ENCODE measurements at places on chromosomes 4 and X. TPM values are rescaled to one million over a fixed set of nuclear protein-coding genes. Genes with fewer than 3 reads are reported as not detected.
A peak's percentile ranks its signal among the peaks of the same experiment; 100 is the strongest.

PAGE1 gene
- total RNA-seq: not detected

GRCh38 chrX:44036336-44036735 lies 63.1 kb upstream of the NDP start:
- no peaks in the 10 kb centered on the region for H3K36me3 ChIP-seq
- H3K27me3 ChIP-seq: no peaks in the 10 kb centered on the region
- no peak for DNase-seq

ASB5 gene
- not detected for total RNA-seq

DNA sequence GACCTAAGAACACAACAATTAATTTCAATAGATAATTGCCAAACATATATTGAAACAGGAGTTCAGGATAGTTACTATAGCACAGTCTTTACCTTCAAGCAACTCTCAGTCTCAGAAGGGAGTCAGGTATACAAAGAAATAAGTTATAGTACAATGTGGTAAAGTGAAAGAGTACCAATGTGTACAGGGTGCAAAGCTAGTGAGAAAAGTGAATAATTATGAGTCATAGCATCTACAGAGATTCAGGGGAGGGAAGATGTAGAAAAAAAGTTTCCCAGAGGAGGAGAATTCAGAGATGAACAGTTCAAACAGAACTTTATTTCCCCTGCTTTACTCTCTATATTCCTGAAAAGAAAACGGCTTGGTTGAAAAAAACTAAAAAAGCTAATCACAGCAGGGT lies 22.7 kb upstream of the DKK2 start:
- no peaks in the 10 kb centered on the region for H3K4me1 ChIP-seq
- H3K27ac ChIP-seq: no peak overlapping the region
- no peak overlapping the region for H3K4me3 ChIP-seq
- no peaks in the 10 kb centered on the region for H3K27me3 ChIP-seq
- DNase-seq: no peak
- no peaks in the 10 kb centered on the region for H3K36me3 ChIP-seq

YY2 gene
- 2.2 TPM for total RNA-seq

DNA sequence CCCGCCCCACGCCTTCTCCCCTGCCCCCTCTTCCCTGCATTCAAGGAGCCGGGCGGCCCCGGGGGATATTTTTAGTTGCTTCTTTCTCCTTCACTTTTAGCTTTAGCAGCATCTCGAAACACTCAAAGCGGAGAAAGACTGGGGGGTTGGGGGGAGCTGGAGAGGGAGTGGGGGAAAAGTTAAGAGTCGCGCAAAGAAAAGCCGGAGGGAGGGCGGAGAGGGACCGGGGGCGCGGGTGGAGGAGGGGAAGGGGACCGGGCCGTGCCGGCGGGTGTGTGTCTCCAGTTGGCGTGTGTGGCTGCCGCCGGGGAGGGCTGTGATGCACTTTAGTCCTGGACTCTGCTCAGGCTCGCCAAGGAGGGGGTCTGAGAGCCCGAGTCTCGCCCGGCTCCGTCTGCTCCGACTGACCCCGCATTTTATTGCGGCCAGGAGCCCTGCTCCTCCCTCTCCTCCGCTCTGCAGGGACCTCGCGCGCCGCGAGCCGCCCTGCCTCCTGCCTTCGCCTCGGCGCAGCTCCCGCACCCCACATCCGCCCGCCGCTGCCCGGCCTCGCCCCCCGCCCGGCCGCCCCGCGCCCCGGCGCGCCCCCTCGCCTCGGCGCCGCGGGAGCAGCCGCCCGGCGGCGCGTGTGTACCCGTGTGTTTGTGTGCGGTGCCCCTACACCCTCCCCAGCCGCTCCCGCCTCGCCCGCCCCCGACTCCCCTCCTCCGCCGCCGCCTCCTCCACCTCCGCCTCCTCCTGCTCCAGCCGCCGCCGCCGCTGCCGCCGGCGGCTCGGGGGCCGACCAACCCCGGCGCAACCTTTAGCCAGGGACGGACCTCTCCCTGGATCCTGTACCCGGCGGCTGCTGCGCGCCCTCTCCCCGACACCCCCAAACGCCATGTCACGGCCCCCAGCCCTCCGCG lies 1.4 kb downstream of the ZNF827 start:
- H3K36me3 ChIP-seq: no peaks in the 10 kb centered on the region
- H3K27me3 ChIP-seq: no peaks in the 10 kb centered on the region
- H3K4me3 ChIP-seq: peak overlapping the region; percentile 100
- peak; percentile 86 for DNase-seq

- H3K4me3 ChIP-seq: no peak overlapping the region
- H3K4me1 ChIP-seq: no peaks in the 10 kb centered on the region
- DNase-seq: no peak
- no peaks in the 10 kb centered on the region for H3K36me3 ChIP-seq
- H3K27me3 ChIP-seq: no peaks in the 10 kb centered on the region
- H3K27ac ChIP-seq: no peak overlapping the region
Measured at GRCh38 chr4:55251342-55251741, 94.7 kb upstream of the SRD5A3 start.

GRCh38 chr4:127417885-127418535 lies 214.7 kb upstream of the INTU start:
- H3K27ac ChIP-seq: no peak overlapping the region
- H3K4me1 ChIP-seq: no peaks in the 10 kb centered on the region
- no peaks in the 10 kb centered on the region for H3K27me3 ChIP-seq
- no peaks in the 10 kb centered on the region for H3K36me3 ChIP-seq
- DNase-seq: no peak
- no peak overlapping the region for H3K4me3 ChIP-seq

DNA sequence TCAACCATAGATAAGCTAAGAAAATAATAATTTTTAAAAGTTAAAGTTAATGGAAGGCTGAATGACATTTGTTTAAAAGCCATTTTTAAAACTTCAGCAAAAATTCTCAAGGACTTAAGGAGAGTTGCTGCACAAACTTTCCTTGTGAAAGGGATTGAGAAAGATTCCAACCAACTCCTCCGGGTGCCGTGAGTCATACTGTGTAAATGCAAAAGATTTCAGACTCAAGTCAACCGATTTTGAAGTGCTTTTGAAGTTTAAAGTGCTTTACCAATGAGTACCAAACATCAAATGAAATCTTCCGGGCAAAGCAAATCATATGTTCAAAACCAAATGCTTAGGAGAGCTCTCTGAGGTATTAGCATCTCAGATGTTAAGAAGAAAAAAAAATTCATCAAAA lies 31.4 kb downstream of the VCX2 start:
- no peak for DNase-seq
- no peak overlapping the region for H3K27ac ChIP-seq
- no peaks in the 10 kb centered on the region for H3K27me3 ChIP-seq

MAGEA8 gene
- total RNA-seq: not detected

- H3K27me3 ChIP-seq: no peaks in the 10 kb centered on the region
- H3K4me1 ChIP-seq: no peaks in the 10 kb centered on the region
- no peak for DNase-seq
- no peak overlapping the region for H3K4me3 ChIP-seq
Measured at GRCh38 chr4:48470570-48470969, 12.6 kb upstream of the SLC10A4 start.

DNA sequence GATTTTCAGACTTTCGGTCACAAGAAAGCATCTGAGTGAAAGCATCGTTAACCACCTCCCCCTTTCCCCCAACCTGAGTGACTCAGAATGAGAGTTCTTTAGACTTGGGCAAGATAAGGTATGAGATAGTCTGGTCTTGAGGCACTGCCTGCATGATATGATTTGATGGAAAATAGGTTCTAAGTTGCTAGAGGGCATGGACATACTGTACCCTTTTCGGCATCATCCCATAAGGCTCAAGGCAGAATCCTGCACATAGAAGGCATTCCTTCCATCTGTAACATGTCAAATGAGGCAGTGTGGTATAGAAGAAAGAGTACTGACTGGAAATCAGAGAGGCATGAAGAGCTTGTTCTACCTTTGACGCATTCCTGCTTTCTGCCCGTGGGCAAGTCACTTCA lies 16.8 kb upstream of the AMOT start:
- no peaks in the 10 kb centered on the region for H3K27me3 ChIP-seq
- no peaks in the 10 kb centered on the region for H3K36me3 ChIP-seq
- H3K4me1 ChIP-seq: no peaks in the 10 kb centered on the region
- no peak overlapping the region for H3K4me3 ChIP-seq

MAP3K15 gene
- 0.16 TPM for total RNA-seq

DNA sequence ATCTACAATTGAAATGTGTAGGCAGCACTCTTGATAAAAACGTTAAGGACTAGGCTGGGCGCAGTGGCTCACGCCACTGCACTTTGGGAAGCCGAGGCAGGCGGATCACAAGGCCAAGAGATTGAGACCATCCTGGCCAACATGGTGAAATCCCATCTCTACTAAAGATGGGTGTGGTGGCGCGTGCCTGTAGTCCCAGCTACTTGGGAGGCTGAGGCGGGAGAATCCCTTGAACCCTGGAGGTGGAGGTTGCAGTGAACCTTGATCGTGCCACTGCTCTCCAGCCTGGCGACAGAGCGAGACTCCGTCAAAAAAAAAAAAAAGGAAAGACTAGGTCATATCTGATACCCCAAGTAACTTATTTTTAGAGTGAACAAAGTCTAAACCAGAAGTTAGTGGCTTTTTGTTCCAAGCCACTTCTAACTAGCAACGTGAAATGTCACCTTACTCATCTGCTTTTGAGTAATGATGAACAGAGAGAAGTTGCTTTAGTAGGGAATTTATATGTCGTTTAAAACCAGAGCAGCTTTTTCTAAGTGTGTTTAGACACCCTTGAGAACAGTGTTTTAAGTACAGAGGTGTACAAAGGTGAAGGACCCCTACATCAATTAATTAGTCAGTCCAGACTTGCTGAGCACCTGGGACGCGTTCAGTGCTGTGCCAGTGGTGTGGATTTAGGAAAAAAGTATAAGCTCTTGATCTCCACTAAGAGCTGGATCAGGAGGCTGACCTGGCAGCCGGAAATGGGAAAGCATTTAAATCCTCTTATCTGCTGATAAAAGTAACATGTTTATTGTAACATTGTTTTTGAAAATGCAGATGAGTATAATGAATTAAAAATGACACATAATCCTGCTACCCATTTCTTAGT lies 23.5 kb downstream of the SPRY1 start:
- H3K36me3 ChIP-seq: no peaks in the 10 kb centered on the region
- no peak overlapping the region for H3K4me3 ChIP-seq
- H3K4me1 ChIP-seq: peaks cover 2% of the 10 kb centered on the region
- no peaks in the 10 kb centered on the region for H3K27me3 ChIP-seq

MAGEA1 gene
- total RNA-seq: not detected

FGFBP2 gene
- 1.6 TPM for total RNA-seq

DNA sequence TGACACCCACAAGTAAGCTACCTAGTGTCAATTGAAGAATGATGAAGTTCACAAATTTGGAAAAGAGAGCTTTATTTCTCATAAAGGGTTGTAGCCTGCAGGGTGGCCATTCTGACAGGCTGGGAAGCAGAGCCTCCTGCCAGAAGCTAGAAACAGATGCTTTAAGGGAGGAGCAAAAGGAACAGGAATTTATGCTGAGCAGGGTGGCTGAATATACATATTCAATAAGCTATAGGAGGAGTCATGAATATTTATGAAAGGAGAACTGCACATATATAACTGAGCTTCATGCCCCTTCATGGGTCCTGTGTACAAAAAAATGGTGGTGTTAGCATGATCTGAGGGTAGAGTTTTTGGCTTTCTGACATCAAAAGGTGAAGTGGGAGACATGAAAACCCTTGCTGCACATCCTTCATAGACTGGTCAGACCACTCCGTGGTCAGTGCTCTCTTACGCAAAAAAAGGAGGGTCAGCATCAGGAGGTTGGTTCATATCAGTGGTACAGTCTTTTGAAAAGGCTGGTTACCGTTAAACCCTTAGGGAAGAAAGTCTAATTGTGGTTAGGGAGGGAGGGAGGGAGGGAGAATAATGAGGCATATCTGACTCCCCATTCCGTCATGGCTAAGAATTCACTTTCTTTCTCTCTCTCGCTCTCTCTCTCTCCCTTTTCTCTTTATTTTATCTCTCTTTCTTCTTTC lies 121.4 kb downstream of the LUZP4 start:
- H3K27me3 ChIP-seq: no peaks in the 10 kb centered on the region
- no peak overlapping the region for H3K27ac ChIP-seq
- DNase-seq: no peak
- H3K36me3 ChIP-seq: no peaks in the 10 kb centered on the region

CYTL1 gene
- 15.2 TPM for total RNA-seq

GPRASP1 gene
- total RNA-seq: 27.3 TPM

DNA sequence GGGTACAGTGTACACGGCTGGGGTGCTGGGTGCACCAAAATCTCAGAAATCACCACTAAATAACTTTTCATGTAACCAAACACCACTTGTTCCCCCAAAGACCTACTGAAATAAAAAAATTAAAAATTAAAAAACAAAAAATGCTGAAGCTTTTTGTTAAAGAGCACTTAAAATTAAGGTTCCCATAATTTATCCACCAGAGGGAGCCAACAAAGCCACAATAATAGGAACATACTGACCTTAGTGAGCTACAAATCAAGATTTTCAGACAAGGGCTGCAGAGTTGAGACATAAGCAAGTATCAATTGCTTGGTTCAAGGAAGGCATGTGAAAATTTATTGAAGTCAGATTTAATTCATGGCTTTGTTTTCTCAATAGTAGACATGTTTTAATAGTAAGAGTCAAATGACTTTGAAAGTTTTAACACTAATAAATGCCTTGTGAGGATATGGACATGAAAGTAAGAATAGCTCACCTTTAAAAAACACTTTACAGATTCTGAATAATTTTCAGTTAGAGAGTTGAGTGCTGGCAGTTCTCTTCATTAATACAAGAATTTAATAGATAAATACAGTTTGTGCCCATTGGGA lies 43.0 kb upstream of the SCOC start:
- no peaks in the 10 kb centered on the region for H3K36me3 ChIP-seq
- no peak overlapping the region for H3K4me3 ChIP-seq
- H3K4me1 ChIP-seq: no peaks in the 10 kb centered on the region
- H3K27me3 ChIP-seq: no peaks in the 10 kb centered on the region
- DNase-seq: no peak
- H3K27ac ChIP-seq: no peak overlapping the region

DBET gene
- not detected for total RNA-seq

GRCh38 chr4:153181700-153182099 lies 22.5 kb upstream of the TRIM2 start:
- no peaks in the 10 kb centered on the region for H3K4me1 ChIP-seq
- DNase-seq: no peak
- no peak overlapping the region for H3K27ac ChIP-seq
- no peaks in the 10 kb centered on the region for H3K36me3 ChIP-seq
- no peaks in the 10 kb centered on the region for H3K27me3 ChIP-seq

GRIA3 gene
- 7.2 TPM for total RNA-seq

DNA sequence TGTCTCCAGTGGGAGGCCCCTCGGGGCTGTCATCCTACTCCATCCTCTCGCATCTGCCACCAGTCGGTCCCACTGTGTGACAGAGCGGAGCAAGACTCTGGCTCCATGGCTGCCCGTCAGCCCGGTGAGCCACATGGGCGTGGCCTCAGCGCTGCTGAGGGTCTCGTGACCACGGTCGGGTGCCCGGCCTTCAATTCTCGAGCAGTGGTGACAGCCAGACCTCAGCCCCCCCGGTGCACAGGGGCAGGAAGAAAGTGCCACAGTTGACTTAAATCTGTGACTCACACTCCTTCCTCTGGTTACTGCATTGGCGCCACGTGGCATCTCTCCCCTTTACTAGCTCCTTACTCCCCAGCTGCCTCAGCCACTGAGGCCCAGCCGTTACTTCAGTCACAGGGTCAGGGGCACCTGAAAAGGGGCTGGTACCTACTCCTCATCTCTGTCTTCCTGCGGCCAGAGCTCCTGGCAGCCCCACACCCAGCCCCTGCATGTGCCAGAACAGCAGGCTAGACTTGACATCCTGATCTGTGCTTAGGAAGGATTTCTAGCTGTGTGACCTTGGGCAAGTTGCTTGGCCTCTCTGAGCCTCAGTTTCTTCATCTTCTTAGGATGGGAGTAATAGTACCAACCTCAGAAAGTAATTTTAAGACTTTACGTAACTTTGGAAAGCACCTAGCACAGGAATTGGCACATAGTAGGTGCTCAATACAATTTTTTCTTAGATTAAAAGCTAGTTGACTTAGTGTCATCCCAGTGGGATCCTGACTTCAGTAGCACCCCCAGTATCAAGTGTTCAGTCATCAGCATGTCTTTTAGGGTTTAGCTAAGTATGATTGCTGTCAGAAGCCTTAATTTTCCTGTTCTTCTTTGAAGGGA lies 66.1 kb downstream of the TNIP2 start:
- no peaks in the 10 kb centered on the region for H3K27me3 ChIP-seq
- H3K4me1 ChIP-seq: no peaks in the 10 kb centered on the region

All from aorta (tissue), 5 donors.